ENCODE measurements at places on chromosomes 3 and 15. TPM values are rescaled to one million over a fixed set of nuclear protein-coding genes. Genes with fewer than 3 reads are reported as not detected.

DNA sequence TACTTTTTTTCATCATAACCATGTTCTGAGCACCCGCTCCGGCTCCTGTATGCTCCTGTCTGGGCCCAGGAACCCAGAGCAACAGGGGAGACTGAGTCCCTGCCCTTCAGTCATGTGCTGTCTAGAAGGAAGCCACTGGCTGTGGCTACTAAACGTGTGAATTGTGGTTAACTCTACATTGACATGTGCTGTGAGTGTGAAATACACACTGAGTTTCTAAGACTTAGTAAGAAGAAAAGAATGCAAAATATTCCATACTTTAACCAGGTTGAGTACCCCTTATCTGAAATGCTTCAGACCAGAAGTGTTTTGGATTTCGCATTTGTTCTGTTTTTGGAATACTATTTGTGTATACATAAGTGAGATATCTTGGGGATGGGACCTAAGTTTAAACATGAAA, 42.8 kb upstream of the CGNL1 start:
- DNase-seq = no peak

DNA sequence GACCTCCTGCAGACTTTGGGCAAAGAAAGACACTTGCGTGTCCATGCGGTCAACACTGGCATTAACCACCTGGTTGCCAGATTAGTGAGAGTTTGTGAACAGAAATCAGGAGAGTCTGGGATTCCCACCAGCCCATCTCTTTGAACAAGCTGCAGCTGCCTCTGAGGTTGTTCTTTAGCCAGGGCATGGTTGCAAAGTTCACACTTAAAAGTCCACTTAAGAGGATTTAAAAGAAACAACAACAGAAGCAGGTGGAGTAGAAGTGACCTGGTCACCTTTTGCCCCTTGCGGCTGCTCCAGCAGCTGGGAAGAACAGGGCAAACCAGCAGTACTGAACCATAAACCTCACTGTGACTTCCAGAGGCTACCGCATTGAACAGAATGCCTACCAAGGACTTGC, 97.3 kb downstream of the FOXB1 start:
- DNase-seq = no peak

DNA sequence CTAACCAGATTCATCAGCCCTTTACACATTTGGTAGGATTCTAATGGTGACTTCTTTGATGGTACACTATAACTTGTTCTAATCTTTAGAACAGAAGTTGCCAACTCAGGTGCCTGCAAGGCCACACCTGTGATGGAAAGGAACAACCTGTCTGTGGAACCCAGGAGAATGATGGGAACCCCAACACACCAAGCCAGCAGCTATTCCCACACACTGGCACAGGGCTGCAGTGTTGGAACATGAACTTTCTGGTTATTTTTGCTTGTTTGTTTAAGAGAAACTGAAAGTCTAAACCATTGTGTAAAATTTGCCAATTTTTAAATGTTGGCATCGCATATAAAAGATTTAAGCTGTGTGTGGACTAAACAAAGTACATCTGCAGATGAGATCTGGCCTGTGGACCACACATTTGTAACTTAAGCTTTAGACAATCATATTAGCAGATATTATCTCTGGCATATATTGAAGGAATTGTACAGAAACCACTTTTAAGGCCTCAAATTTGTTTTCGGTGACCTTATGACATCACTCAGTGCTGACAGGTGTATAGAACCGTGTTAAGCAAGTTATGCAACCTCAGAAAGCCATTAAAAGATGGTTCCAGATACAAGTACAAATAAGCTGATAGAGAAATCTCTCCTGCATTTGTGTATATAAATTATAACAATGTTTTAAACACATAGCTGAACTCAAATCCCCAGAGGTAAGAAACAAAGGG, 242.9 kb downstream of the SLC9A9 start:
- DNase-seq = no peak

GRCh38 chr15:82122746-82123400, 77.1 kb upstream of the MEX3B start:
- DNase-seq = peak; percentile 75

GRCh38 chr15:62902821-62903220, 139.7 kb upstream of the TPM1 start:
- DNase-seq = no peak

DNA sequence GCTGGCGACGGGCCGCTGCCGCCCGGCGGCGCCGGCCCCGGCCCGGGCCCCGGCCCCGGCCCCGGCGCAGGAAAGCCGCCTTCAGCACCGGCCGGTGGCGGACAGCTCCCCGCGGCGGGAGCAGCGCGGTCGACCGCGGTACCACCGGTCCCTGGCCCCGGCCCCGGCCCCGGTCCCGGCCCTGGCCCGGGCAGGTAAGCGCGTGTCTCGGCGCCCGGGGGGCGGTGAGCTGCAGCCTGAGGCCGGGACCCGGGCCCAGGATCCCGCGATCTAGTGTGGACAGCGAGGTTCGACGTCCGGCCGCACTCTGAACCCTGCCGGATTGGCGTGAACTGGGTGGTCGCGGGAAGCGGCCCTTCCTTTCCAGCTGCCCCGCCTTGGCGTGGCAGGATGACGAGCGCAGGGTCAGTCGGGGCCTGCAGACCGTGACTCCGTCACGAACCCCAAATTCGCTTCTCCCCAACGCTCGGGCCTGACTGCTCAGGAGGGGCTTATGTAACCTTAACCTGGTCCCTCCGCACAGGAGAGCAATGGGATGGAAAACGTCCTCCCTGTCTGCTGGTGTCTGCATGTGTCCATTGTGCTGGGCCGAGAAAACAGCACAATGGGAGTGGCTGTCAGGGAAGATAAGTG, 472 bp downstream of the BSN start:
- no peak for DNase-seq

ECE2 gene
- not detected for total RNA-seq

Measured in PC-9 (cell line).